ENCODE measurements at places on chromosomes 13 and 19.

DNA sequence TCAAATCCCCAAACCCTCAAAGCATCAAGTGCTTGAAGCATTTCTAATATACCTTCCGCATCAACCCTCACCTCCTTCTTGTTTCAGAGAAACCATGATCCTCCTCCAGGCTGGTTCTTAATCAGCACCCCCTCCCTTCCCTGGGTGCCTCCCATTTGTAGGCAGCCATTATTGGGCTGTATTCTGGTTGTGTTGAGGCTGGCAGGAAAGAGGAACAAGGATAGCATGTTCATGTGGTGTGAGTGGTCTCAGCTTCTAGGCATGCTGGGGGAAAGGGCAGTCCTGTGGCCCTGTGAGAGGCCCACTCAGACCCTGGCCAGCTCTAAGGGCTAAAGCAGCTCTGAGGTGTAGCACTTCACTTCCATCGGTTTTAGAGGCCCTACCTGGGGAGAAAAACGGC lies 18.9 kb upstream of the TRIM13 start:
- DNase-seq: no peak

GRCh38 chr13:35865341-35866240 lies 265.6 kb downstream of the DCLK1 start:
- DNase-seq: no peak

DNA sequence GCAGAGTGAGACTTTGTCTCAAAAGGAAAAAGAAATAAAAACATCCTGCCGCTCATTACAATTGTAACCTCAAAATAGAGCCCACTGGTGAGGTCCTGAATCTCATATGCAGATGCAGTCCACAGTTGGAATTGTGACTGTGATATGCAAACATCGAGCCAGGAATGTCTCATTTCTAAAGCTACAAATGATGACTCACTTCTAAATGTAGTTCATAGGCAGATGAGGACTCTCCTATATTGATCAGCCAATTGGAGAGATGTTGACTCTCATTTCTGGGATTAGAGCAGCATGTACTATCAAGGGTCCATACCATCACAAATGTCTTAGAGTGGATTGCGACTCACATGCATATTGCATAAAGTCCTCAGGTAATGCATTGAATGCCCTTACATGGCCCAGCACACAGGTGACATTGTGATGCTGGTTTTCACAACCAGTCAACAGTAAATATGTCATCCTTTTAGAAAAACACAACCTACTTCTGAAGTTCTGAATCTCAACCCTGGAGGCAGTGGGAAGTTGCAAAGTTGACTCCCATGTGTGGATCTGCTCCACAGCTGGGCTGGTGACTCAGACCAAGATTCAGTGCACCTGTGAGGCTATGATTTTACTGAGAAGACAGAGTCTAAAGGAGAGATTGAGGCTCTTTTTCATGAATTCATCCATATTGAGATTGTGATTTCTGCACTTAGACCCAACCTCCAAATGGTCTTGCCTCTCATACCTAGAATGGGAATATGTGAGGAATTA lies 16.9 kb upstream of the ZNF254 start:
- no peak for DNase-seq

GRCh38 chr13:72782717-72783116 lies 784 bp downstream of the PIBF1 start:
- no peak for DNase-seq

DNA sequence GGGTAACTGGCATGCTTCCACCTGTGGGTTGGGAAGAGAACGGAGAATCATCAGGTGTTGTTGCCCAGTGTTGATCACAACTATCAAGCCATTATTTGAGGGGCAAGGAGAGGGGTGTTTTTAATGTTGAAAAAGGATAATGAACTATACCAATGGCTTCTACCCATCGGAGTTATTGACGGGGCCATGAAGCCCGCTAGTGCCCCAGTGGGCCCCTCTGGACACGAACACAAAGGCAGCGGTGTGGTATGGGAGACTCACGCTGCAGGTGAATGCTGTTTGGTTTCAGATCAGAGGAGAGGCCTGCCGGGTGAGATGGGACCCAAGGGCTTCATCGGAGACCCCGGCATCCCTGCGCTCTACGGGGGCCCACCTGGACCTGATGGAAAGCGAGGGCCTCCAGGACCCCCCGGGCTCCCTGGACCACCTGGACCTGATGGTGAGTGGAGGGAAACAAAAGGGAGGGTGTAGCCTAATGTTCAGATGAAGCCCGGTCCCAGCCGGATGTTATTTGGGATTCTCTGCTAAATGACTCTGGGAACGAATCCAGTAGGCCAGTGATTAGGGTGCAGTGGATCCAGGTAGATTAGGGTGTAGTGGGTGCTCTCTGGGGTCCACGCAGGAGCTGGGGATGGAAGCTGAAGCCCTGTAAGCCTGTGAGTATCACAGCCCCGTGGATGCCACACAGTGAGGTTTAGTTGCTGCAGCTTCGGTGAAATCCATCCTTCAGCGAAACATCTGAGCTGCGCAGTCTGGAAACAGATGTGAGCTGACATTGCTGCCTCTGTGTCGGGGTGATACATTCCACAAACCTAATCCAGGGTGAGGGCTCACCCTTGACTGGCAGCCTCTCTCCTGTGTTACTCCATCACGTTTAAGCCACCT lies 111.3 kb downstream of the RAB20 start:
- DNase-seq: no peak

GRCh38 chr13:43861863-43862262 lies 17.7 kb downstream of the CCDC122 start:
- no peak for DNase-seq

GRCh38 chr19:843180-843835 lies 2.5 kb downstream of the PRTN3 start:
- no peak for DNase-seq

- DNase-seq: no peak
Measured at GRCh38 chr19:35949131-35949530, 13.0 kb downstream of the LRFN3 start.

GRCh38 chr13:78317030-78317429 lies 286.3 kb downstream of the POU4F1 start:
- no peak for DNase-seq

- DNase-seq: no peak
Measured at GRCh38 chr19:29371251-29372090, 154.3 kb upstream of the VSTM2B start.

- no peak for DNase-seq
Measured at GRCh38 chr19:37930416-37930815, 23.4 kb downstream of the SIPA1L3 start.

DNA sequence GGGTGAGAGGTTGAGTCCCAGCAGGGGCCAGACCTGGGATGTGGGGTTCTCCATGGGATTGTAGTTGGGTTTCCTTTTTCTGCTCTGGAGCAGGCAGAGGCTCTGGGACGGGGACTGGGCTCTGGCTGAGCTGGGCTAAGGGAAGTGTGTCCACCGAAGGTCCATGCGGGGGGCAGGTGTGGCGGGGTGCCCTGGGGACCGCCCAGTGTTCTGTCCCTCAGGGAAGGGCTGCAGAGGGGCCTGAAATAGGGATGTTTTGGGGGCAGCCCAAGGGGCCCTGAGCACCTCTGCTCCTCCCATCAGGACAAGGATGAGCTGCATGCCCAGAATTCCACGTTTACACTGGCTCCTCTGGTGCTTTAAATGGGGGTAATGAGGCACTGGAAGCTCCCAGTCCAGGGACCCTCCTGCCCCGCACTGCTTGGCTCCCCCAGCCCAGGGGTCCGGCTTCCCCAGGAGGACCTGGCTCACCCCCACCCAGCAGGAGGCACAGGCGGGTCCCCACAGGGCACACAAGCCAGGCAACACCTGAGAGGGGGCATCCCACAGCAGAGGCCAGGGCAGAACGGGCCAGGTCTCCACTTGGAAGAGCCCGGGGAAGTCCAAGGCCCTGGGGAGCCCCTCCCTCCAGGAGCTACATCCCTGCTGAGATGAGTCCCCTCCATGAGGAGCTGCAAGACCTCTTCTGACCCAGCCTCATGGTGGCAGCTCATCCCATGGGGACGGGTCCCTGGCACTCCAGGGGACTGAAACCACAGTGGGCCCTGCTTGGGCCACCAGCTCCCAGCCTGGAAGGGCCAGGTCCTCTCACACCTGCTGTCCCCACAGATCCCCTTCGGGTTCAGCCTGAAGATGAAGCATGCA lies 14.7 kb upstream of the ZNF14 start:
- no peak for DNase-seq

- no peak for DNase-seq
Measured at GRCh38 chr19:31289381-31289880, 59.8 kb downstream of the TSHZ3 start.

GRCh38 chr13:28658539-28658795 lies 463 bp upstream of the POMP start:
- no peak for DNase-seq

GRCh38 chr19:7478173-7478842 lies 10.5 kb downstream of the PEX11G start:
- no peak for DNase-seq

GRCh38 chr13:90760639-90761038 lies 586.8 kb upstream of the MIR17HG start:
- no peak for DNase-seq

DNA sequence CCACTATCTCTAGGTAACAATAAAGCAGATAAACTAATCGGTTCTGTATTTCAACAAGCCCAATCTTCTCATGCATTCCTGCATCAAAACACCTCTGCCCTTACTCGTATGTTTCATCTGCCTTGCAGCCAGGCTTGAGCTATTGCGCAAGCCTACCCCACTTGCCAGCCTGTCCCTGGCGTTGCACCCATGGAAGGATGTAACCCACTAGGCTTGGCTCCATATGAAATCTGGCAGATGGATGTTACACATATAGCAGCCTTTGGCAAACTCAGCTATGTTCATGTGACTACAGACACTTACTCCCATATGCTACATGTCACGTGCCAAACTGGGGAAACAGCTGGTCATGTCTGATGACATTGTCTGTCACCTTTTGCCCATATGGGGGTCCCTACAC lies 11.9 kb upstream of the ZNF549 start:
- no peak for DNase-seq

DNA sequence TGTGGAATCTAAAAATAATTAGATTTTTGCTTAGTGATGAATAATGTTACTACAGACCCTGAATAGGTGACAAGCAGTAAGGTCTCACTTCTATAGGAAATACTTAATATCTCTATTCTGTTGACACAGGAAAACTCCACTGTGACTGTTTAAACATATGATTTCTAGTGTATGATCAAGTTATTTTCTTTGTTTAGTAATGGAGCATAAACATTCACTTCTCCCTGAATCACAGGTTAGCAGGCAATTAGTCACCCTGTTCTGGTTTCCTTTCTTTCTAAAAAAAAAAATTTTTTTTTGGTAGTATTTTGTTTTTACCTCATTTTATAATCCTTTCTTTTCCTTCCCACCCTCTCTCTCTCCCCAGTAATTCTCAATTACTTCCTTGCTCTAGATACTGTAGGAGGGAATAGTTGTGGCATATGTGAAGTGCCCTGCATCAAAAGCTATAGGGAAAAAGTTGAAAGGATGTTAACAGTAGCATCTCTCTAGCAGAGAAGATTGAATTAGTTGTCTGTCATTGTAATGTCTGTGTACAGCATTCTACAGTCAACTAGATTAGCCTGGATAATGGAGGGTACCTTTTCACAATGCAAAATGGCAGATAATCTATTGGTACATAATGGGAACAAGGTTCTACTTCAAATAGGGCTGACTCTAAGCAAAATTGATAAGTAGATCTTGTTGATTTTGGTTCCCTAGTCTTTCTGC lies 3.5 kb downstream of the HS6ST3 start:
- no peak for DNase-seq

- no peak for DNase-seq
Measured at GRCh38 chr13:76703621-76704288, 182.4 kb downstream of the KCTD12 start.

DNA sequence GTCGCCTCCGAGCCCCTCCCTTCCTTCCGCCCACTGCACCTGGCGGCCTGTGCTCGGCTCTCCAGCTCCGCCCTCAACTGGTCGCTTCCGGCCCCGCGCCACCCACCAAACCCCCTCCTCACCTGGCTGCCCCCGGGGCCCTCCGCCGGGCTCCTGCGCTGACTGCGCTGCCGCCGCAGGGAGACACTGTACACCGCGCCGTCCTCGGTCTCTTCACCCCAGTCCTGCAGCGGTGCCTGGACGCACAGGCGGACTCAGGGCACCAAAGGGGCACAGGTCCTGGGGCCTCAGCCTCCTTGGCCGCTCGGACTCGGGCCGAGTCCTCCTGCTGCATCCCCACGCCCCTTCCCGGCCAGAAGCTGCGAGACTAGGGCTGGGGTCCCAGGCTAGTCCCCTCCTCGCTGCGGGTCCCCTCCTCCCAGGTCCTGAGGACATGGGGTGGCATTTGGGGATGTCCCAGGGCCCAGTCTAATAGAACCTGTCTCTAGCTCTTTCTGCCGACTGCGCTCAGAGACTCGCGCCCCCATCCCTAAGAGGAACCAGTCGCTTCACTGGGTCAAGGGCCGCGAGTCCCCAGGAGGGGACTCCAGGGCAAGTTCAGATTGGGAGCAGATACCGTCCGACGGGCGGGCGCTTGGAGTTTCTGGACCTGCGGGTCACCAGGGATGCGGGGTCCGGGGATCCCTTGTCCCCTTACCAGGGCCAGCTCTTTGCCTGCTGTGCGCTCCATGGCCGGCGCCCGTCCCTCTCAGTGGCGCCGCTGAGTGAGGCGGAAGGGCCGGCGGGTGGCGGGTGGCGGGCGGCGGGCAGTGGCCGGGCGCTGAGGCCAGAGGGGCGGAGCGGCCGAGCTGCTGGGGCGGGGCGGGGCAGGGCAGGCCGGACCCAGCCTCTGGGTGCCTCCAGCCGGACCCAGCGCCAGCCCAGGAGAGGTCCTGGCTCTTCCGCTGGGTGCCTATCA lies at the start of gene RGL3:
RGL3 (minus strand) TSS at position 766 of the 958 bp plus-strand sequence; CDS start at position 730, 36 bp downstream.
- DNase-seq: no peak

DNA sequence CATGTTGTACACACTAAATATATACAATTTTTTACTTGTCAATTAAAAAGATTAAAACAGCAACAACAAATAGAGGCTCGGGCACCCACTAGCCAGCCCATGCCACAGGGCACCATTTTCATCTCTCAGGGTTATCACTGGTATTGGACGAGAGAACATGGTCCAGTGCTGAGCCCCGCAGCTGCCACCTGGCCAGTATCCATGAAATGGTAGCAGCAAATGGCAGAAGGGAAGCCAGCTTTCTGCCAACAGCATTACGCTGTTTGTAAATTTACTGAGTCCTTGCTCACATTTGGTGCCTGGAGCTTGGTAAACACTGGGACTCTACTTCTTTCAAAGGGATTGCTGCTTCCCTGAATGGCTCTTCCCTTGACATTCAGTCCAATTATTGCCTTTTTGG lies 87.9 kb upstream of the WASF3 start:
- DNase-seq: no peak

DNA sequence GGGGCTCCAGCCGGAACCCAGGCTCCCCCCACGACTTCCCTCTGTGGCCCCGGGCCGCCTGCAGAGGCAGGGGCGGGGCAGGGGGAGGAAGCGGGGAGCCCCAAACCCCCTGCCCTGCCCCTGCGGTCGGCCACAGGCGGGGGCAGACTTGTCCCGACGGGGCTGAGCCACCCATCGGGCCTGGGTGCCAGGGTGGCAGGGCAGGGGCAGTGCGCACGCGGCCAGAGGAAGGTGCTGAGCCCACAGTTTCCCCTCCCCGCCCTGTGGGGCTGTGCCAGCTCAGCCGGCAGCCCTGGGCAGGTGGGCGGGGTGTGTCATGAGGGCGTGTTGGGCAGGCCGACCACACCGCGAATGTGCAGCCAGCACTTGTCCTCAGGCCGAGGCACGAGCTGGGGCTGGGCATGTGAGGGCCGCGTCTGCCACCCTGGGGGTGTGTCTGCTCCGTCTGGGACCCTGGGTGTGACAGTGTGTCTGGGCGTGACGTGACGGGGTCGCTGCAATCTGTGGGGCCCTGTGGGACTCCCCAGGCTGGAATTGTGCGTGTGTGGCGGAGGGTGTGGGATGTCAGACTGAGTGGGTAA lies 17.7 kb downstream of the CCDC97 start:
- peak; percentile 58 for DNase-seq

GRCh38 chr19:12628040-12629022 lies 17.6 kb downstream of the ZNF791 start:
- no peak for DNase-seq

GRCh38 chr13:113351514-113352026 lies 12.4 kb downstream of the GRTP1 start:
- DNase-seq: no peak
